AG09309 (cell line): ENCODE measurements at places on chromosomes 7 and 10.

- no peak for DNase-seq
These were observed 7.3 kb downstream of the FAM20C start for GRCh38 chr7:199483-200249.

GRCh38 chr7:30583181-30583580 lies 11.5 kb upstream of the GARS1 start:
- DNase-seq, result no peak

GRCh38 chr10:118804262-118804773 lies 49.5 kb upstream of the CACUL1 start:
- DNase-seq, result no peak

- DNase-seq, result no peak
These were observed 102.5 kb downstream of the VIM start for GRCh38 chr10:17330501-17330900.

DNA sequence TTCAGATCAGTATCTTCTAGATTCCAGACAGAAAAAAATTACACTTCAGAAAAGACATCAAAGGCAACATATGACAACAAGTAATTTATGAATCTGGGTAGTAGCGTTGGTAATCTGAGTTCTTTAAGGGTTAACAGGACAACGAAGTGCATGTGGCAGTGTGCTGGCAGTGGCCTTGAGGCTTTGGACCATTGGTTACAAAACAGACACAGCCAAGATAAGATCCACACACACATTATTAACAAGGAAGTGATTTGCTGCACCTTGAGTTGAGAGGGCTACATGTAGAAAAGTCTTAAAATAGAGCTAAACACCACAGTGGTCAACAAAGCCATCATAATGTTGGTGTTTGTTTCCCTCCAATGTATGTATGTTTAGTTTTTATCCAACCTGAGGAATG lies 40.6 kb downstream of the AKR1D1 start:
- no peak for DNase-seq

GRCh38 chr7:2728316-2729030 lies 40.5 kb downstream of the AMZ1 start:
- no peak for DNase-seq

DNA sequence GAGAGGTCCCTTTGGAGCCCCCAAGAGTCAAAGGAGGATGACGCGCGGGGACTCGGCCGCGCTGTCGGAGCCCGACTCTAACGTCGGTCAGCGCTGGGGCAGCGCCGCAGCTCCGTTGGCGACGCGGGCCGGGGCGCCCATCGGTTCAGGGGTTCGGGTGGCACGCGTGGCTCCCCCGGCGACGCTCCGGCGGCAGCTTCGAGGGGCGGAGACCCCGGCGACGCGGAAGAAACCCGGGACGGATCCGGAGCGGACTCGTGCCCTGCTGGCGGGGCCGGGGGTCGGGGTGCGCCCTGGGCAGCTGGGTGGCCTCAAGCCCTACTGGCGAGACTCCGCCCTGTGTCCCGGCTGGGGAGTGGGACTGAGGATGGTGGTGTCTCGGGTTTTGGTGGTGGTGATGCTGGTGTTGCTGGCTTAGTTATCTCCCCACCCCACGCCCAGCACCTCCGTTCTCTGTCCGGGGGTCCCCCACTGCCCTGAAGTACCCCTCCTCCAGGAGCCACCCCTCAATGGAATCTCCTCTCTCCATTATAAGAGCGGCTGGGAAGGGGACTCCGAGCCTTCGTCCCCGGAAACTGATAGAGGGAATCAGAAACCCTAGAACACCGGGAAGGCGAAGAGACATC lies at the start of gene NAT16:
TSS of gene NAT16 (minus strand) at position 164 of the 626 bp plus-strand sequence. CDS start 5,486 bp downstream, outside the sequence.
- DNase-seq, result no peak

DNA sequence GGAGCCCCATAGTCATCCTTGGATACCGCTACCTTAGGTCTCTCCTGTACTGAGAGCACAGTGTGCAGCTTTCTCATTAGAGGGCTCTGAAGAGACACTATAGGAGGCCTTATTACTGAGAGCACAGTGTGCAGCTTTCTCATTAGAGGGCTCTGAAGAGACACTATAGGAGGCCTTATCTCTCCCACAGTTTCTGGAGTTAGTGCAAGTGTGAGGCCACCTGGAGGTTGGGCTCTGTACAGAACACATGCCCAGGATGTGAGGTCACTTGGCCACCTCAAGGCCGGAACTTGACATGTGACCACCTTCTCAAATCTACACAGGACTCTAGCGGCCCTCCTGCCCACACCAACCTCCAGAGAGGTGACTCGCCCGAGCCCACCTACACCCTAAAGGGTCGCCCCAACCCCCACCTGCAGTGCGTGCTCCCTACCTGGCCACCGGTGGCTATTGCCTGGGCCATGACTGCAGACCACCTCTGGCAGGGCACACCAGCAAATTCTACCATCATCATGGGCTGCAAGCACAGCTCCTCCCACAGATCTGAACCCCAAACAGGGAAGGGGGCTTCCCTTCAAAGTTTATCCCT lies 24.6 kb downstream of the FRMPD2 start:
- DNase-seq, result no peak

DNA sequence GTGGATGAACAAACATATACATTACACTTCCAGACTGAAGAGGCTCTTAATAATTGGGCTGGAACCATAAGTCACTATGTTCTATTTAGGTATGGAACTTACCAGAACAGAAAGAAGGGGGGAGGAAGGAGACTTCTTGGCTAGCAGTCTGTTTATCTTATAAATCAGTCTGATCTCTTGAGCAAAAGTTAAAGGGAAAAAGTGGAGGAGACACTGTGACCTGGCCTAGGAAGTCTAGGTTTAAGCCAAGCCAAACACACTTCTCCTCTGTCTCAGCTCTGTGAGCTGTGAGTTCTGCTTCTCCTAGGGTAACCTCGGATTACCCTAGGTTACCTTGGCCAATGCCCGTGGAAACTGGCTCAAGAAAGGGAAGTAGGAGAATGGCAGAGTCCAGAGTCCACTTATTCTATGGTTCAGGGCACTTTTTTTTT lies 95.2 kb downstream of the PFKFB3 start:
- no peak for DNase-seq

DNA sequence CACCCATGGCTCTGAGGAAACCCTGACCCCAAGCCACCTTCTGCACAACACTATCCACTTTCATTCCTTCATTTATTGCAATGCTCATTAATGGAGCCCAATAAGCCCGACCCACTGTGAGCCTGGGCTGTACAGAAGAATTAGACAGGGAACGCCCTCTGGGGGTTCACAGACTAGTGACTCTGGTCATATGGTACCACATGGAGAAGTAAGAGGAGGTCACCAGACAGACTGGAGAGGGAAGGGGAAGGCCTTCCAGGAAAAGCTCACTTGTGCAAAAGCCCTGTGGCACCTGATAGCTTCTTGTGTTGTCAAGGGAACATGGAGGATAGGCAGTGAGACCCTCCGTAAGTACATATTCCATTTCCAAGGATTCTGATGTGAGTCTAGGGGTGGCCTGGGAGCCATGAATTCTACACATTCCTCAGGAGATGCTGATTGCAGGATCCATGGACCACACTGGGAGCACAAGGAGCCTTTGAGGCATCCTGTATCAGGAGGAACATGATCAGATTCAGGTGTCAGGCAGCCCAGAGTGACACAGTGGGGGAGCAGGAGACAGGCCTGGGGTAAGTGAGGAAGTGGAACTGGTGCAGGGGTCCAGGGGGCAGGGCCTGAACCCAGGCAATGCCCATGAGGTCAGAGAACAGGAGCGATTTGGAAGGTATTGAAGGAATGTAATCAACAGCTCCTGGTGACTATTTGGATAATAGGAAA lies 19.9 kb downstream of the TMEM72 start:
- DNase-seq, result no peak

- no peak for DNase-seq
These were observed 118.5 kb downstream of the AMPH start for GRCh38 chr7:38512704-38513103.

- no peak for DNase-seq
These were observed 7.1 kb upstream of the ITGB8 start for GRCh38 chr7:20323595-20323994.

- no peak for DNase-seq
These were observed 42.9 kb upstream of the TCERG1L start for GRCh38 chr10:131354380-131354779.
